ENCODE measurements at places on chromosomes 13 and 19.

DNA sequence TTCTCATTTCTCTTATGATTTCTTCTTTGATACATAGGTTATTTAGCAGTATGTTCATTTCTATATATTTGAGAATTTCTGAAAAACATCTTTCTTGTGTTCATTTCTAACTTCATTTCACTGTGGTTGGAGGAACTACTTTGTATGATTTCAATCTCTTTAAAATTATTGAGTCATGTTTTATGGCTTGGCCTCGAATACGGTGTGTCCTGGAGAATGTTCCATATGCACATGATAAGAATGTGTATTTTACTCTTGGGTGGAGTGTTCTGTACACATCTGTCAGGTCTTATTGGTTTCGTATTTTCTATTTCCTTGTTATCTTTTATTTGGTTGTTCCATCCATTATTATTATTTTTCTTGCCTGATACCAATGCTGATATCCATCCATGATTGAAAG is 22.9 kb downstream of the DNM2 start:
- no peak for DNase-seq

- DNase-seq, result no peak
These were observed 9.8 kb upstream of the SIAH3 start for GRCh38 chr13:45861322-45861721.

DNA sequence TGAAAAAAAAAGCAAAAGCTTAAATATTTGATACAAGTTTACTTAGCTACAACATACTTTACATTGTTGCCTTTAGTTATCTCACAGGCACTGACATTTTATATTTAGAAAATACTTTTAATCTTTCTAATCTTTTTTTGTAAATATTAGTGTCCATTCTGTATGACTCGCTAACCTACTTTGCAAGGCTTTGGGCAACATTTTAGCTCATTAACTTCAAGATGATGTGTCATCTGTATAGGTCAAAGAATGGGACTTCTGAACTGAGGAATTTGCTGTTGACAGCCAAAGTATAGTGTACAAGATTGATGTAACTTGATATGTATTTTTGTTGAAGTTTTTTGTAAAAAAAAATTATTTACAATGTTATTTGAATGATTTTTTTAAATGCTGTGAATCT is 2.7 kb upstream of the C1QTNF9 start:
- no peak for DNase-seq

GRCh38 chr13:48412881-48413351 is at the start of gene LPAR6:
LPAR6 (minus strand) TSS chr13:48413113; CDS start chr13:48412423, 690 bp downstream.
- no peak for DNase-seq

- DNase-seq, result no peak
These were observed 496.7 kb downstream of the EFNB2 start for GRCh38 chr13:106038752-106039151.

GRCh38 chr13:25847635-25848626 is 203.9 kb downstream of the SHISA2 start:
- DNase-seq, result no peak

DNA sequence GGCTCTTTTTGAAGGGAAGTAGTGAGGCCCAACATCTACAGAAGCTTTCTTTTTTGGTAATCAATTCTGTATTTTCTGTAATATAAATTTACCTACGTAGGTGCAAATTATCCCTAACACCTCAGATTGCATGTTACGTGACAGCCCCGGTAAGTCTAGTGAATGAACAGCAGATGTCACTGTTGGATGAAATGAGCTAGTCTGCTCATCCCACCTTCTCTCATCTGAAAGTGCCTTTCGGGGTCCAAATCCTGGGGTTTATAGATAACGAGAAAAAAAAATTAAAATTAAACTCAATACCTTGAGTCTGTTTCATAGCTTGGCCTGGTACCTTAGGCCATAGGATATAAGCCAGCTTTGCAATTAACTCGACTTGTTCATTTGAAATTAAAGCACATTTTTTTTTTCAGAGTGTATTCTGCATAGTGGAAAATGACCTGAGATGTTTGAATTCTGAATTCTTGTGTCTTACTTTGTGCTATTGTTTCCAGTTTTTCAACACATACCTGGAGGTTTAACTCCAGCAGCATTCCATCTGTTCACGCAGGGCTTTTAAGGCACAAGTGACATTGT is 548.2 kb downstream of the GPC5 start:
- no peak for DNase-seq

GRCh38 chr13:111186305-111186935 is 71.3 kb downstream of the ARHGEF7 start:
- DNase-seq, result no peak

- no peak for DNase-seq
These were observed 39.8 kb upstream of the EHD2 start for GRCh38 chr19:47673426-47673825.

DNA sequence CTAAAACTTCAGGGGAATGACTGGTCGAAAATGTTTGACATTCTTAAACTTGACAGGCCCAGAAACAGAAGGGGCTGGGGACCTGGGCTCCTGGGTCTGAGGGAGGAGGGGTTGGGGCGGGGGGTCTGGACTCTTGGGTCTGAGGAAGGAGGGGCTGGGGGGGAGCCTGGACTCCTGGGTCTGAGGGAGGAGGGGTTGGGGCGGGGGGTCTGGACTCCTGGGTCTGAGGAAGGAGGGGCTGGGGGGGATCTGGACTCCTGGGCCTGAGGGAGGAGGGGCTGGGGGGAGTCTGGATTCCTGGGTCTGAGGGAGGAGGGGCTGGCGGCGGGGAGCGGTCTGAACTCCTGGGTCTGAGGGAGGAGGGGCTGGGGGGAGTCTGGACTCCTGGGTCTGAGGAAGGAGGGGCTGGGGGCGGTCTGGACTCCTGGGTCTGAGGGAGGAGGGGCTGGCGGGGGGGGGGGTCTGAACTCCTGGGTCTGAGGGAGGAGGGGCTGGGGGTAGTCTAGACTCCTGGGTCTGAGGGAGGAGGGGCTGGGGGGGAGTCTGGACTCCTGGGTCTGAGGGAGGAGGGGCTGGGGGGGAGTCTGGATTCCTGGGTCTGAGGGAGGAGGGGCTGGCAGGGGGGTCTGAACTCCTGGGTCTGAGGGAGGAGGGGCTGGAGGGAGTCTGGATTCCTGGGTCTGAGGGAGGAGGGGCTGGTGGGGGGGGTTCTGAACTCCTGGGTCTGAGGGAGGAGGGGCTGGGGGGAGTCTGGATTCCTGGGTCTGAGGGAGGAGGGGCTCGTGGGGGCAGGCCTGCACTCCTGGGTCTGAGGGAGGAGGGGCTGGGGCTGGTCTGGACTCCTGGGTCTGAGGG is 5.5 kb upstream of the KLK6 start:
- no peak for DNase-seq

- no peak for DNase-seq
These were observed 231.9 kb downstream of the KLF12 start for GRCh38 chr13:73902296-73902695.

GRCh38 chr13:50236898-50237318 is 221.7 kb downstream of the KCNRG start:
- DNase-seq, result no peak

DNA sequence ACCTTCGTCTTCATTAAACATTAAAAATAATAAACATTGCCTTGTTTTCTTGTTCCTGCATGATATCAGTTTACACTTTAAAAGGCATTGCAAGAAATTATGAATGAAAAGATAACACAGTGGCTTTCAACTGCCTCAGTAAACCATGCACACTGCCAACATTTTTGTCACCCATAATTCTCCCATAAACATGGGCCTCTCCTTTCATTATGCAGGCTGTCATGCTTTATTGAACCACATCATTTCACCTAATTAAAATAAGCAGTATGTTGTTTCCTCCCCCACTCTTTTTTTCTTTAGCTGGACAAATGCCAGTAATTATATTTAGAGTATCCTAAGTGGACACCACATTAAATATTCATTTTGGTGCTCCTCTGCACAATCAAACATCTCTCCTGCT is 1566.5 kb upstream of the SLC10A2 start:
- no peak for DNase-seq

DNA sequence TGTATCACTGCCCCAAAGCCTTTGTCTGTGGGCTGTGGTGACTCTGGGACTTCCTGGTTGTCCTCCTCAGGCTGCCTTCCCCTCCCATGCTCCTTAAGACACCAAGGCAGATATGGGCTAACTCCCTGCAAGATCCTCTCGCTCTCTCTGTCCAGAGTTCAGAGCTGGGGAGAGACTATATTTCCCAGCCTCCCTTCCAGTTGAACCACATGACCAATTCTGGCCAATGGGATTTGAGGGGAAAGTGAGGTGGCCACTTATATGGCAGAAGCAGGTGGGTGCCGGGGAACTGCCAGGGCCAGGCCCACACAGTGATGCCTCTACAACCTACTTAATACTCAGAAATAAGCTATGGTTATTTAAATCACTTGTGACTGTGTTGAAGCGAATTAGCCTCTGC is 16.2 kb upstream of the ANGPTL8 start:
- no peak for DNase-seq

GRCh38 chr13:33245505-33246158 is 39.9 kb downstream of the STARD13 start:
- DNase-seq, result no peak

DNA sequence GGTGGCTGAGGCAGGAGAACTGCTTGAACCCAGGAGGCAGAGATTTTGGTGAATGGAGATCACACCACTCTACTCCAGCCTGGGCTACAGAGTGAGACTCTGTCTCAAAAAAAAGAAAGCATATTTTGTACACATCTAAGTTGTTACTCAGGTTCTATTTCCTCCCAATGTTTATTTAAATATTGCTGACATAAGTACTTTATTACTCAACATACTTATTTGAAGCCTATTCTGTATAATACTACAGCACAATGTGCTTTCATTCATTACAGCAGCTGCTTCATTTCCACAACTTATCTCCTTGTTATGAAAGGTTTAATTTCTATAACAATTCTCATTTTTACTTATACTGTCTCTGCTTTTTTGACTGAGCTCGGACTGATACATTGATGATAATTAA is 495.7 kb downstream of the SLITRK1 start:
- DNase-seq, result no peak

DNA sequence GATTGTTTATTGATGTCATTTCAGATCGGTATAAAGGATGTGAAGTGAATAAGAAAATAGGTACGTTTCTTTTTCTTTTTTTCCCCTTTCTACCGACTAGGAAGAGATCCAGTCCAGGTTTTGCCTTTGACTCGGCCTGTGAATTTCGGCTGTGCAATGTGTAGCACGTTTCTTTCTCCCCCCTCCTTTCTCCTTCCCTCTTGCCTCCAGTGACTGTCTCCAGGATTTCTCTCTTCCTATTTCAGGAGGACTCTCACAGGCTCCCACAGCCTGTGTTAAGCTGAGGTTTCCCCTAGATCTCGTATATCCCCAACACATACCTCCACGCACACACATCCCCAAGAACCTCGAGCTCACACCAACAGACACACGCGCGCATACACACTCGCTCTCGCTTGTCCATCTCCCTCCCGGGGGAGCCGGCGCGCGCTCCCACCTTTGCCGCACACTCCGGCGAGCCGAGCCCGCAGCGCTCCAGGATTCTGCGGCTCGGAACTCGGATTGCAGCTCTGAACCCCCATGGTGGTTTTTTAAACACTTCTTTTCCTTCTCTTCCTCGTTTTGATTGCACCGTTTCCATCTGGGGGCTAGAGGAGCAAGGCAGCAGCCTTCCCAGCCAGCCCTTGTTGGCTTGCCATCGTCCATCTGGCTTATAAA is at the start of gene GPC6:
TSS of gene GPC6 (plus strand) at position 185 of the 657 bp plus-strand sequence.
- no peak for DNase-seq

GRCh38 chr19:36041831-36042230 is 9.2 kb upstream of the CLIP3 start:
- DNase-seq, result no peak

DNA sequence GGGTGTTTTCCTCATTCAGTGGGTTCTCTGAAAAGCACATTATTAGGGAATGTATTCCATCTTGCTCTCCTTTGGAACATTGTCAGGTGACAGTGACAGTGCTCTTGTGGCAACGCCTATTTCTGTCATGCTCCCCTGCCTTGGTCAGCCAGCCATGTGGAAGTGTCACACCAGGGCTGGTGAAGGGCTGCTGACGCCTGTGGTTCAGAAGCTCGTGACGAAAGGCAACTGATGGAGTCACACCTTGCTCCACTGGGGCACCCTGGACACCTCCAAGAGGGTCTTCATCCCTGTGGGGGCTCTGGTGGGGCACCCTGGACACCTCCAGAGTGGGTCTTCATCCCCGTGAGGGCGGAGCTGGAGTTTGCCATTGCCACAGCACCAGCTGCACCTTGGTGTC is 68.9 kb upstream of the GPR183 start:
- no peak for DNase-seq

GRCh38 chr13:100644371-100644770 is 30.2 kb downstream of the TMTC4 start:
- no peak for DNase-seq

DNA sequence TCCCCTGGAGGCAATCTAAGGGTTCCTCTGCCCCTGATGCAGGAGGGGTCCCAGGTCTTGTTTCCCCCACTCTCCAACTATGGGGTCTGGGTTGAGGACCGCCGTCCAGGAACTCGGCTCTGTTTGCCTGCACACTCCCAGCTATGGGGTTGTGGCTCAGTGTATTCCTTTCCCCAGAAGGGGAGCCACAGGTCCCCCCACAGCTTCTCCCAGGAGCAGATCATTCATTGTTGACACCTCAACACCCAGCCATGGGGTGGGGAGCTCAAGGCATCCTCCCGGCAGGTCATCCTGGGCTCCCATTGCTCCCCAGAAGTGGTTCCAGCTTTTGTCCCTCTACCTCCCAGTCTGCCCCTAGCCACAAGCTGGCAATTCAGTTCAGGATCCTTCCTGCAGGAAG is 975 bp downstream of the ZNF358 start:
- no peak for DNase-seq

DNA sequence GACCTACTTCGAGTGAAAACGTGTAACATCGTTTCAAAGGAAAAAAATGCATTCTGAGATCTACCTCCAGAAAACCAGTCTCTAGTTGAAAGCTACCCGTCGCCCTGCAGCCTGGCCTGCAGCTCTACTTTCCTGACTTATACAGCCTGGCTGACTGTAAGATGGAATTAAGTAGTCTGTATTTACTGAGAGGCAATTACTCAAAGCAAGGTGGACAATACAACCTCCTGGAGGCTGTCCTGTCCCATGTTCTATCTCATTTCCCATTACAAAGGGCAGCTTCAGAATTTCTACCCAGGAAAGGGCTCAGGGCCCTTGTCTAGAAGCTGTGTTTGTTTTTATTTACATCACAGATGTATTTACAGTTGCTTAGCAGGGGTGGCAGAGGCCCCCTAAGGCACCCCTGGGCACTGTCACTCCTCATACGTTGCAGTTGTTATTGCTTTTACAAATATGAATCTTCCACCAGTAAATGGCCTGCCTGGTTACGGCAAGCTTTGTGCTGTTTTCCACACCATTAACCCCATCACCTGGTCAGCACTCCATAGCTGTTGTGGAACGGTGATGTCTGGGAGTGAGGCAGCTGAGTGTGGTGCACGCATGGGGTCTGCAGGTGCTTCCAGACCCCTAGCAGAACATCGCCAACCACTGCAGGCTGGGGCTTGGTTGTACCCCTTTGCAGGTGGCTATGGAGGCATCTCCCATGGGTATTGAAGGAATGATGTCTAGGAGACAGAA is 46.3 kb upstream of the MTIF3 start:
- no peak for DNase-seq

- DNase-seq, result no peak
These were observed 11.1 kb upstream of the NANOS3 start for GRCh38 chr19:13865571-13866462.

DNA sequence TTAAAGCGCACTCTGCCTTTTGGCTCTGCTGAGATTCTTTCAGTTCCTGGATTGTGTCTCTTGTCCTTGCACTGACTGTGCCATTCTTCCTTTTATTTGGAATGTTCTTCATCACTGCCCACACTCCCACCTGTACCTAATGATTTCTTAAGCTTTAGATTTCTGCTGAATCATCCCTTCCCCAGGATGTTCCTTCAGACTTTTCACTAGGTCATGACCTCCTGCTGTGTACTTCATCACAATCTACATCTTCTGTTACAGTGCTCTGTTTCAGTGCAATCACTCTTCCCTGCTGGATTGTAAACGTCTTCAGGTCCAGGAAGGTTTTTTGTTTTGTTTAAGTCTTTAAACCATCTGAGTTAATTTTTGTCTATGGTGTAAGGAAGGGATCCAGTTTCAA is 281.0 kb downstream of the ATP8A2 start:
- no peak for DNase-seq
